Endothelial cell of umbilical vein (primary cell): ENCODE measurements at places on chromosomes 3 and 15. TPM values are rescaled to one million over a fixed set of nuclear protein-coding genes. Genes with fewer than 3 reads are reported as not detected.

Gene CIDEC
- total RNA-seq: not detected in 2 replicates

Gene TMEM108
- total RNA-seq: 0.42 and 1.1 TPM in 2 replicates

Gene FETUB
- not detected in 2 replicates for total RNA-seq

Gene SI
- total RNA-seq: not detected in 2 replicates

Gene IL17RD
- 0.93 and 0.97 TPM in 2 replicates for total RNA-seq

Gene TYRO3
- 14.5 and 18.8 TPM in 2 replicates for total RNA-seq

Gene IQCF5
- total RNA-seq: not detected in 2 replicates

Gene COL6A6
- total RNA-seq: not detected in 2 replicates

Gene PAQR5
- total RNA-seq: 0.09 TPM in 1 of 2 replicates, not detected in the other

Gene EOGT
- total RNA-seq: 99.4 and 103 TPM in 2 replicates

Gene SIAH2
- total RNA-seq: 16.0 and 16.7 TPM in 2 replicates

Gene CCR1
- total RNA-seq: not detected in 2 replicates

Gene CRYBG3
- total RNA-seq: 15.0 and 15.9 TPM in 2 replicates

Gene C3orf22
- not detected in 2 replicates for total RNA-seq

Gene PDIA5
- 85.2 and 85.6 TPM in 2 replicates for total RNA-seq

Gene HCLS1
- 63.5 and 68.5 TPM in 2 replicates for total RNA-seq

Gene CACNA2D3
- total RNA-seq: not detected in 2 replicates

Gene SMARCC1
- total RNA-seq: 123 and 138 TPM in 2 replicates

Gene DBR1
- total RNA-seq: 16.5 and 17.8 TPM in 2 replicates

Gene HEG1
- 87.0 and 106 TPM in 2 replicates for total RNA-seq

Gene SYNPR
- not detected in 2 replicates for total RNA-seq

Gene KLF15
- 1.4 and 3.0 TPM in 2 replicates for total RNA-seq

Gene THSD4
- 20.2 and 25.4 TPM in 2 replicates for total RNA-seq

Gene ITIH4
- 0.60 and 2.4 TPM in 2 replicates for total RNA-seq

Gene HMG20A
- total RNA-seq: 40.8 and 44.0 TPM in 2 replicates
